Brain microvascular endothelial cell (primary cell): ENCODE measurements at places on chromosomes 12 and 14.

- no peak for DNase-seq
These were observed 139.8 kb downstream of the FOXN3 start for GRCh38 chr14:89277203-89277602.

- peak; percentile 78 for DNase-seq
These were observed 210.8 kb downstream of the PCNX1 start for GRCh38 chr14:71117839-71118743.

- no peak for DNase-seq
These were observed 5.9 kb downstream of the HCAR1 start for GRCh38 chr12:122724641-122725243.

DNA sequence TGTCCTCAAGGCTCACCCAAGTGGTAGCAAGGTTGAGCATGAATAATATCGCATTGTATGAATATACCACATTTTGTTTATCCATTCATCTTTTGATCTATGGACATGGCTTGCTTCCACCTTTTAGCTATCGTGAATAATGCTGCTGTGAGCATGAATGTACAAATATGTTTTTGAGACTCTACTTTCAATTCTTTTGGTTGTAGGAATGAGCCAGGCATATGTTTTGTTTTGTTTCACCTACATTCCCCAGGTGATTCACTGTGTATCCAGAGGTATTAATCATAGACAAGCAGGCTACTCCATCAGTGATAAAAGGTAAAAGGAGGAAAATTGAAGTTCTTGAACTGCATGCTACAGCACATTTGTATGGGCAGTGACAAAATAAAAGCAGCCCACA, 35.8 kb downstream of the CDKL1 start:
- no peak for DNase-seq

DNA sequence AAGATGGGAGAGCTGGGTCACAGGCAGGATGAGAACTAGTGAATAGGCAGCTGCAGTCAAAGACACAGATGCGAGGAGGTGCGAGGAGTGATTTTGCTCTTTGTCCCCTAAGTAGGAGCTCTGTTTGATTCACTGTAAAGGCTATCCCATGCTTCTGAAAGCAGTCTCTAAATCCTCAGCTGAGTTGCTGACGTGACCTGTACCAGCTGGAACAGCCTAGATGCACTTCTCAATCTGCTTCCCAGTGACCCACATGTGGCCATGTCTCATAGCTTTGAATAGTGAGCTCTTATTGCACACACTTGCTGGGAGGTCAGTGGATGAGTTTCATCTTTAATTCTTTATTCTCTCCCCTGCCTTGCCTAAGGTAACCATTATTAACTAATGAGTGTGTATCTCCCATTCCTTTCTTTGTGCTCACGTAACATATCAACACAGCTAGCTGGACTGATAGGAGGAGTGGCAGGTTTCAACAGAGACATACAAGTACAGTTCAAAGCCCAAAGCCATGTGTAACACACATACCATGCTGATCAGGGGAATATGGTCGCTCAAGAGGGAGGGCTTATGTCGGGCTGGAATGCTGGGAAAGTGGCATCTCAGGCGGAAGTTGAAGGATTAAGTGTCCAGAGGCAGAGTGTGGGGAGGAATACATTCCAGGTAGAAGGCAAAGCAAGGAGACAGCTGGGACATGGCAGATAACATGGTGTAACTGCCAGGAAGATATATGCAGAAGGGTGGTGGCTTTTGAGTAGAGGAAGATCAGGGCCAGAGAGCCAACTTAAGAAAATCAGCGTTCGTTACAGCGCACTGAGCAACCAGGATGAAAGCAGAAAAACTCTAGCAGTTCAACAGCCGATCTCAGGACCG, 15.4 kb upstream of the YY1 start:
- no peak for DNase-seq

GRCh38 chr14:104294628-104294982, 156.2 kb downstream of the KIF26A start:
- no peak for DNase-seq

DNA sequence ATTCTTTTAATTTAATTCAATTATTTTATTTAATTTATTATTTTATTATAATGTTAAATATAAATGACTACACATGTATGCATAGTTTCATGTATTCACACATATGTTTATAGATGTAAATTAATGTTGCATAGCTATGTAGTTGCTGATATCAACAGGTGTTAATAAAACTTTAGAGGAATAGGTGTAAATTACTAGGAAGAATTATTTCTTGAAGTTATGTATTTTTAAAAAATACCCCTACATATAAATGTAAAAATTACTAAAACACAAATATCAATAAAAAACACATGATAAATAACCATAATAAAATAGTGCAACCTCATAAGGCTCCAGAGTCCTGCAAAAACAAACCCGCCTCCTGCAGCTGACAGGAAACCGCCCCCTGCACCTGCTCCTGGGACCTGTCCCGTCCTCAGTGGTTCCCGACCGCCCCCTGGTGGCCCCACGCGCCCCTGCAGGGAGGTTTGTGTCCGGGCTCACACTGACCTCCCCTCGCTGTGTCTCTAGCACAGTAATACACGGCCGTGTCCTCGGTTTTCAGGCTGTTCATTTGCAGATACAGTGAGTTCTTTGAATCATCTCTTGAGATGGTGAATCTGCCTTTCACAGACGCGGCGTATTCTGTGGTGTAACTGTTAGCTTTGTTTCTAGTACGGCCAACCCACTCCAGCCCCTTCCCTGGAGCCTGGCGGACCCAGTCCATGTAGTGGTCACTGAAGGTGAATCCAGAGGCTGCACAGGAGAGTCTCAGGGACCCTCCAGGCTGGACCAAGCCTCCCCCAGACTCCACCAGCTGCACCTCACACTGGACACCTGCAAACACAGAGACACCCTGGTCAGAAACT, 1264.0 kb downstream of the TMEM121 start:
- no peak for DNase-seq

GRCh38 chr14:50087341-50088116, 28.8 kb downstream of the VCPKMT start:
- DNase-seq: no peak

GRCh38 chr12:52537101-52537500, 15.8 kb downstream of the KRT71 start:
- DNase-seq: no peak

DNA sequence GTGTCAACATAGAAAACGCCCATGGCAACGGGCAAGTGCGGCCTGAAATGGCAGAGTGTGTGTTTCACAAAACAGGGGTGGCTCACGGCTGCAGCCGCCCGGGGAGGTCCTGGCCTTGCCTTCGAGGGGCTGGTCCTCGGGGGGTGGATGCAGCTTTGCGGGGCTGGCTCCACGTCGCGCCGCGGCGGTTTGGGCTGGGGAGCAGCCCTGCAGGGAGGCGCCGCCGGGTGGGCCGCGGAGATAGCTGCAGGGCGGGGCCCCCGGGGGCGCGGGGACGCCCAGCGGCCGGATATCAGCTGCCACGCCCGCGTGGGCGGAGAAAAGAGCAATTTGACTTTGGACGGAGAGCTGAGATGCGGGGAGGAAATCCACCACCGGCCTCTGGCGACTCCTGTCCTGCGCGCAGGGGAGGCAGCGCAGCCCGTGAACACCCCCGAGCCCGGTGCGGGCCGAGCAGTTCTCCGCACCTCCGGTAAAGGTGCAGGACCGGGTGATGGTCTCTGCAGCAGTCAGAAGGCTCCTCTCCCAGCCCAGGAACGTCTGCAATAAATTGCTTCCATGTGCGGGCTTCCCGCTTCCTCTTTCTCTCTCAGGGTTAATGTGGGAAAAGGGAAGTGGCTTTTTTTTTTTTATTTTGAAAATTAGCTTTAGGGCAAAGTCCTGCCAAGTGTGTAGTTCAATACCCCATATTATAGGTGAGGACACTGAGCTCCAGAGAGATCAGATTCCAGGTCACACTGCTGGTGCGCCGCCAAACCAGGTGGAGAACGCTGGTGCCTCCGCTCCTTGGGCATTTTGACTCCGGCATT, 110.5 kb downstream of the ARF6 start:
- peak; percentile 46 for DNase-seq

GRCh38 chr12:124227951-124228711, 66.8 kb upstream of the RFLNA start:
- no peak for DNase-seq

DNA sequence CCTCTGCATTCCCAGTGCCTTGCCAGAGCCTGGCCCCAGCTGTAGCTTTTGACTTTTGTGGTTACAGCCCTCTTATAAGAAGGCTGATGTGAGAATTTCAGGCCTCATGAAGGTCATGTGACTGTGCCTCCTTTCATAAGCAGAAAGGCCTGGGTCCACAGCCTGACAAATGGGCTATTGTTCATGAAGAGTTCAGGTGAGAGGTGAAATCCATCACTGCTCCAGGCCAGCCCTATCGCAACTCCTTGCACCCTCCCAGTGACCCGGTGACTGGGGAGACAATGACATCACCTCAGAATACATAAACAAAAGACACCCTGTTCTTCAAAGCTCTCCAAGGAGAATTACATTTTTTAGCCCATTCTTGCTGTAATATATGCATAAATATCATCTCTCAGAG, 321.5 kb downstream of the PCNX1 start:
- DNase-seq: no peak

- peak; percentile 65 for DNase-seq
These were observed 102.0 kb downstream of the TMEM30B start for GRCh38 chr14:61179061-61179690.

DNA sequence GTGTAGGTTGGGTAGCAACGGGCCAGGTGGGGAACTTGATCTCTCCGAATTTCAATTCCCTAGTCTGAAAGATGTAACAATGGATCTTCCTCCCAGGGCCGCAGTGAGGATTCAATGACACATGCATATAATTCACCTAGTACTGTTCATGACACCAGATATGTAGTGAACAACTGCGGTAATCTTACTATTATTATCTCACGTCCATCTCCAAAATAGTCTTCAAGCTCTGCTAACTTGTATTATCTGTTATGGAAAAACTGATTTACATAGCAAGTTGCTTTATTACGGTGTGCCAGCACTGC, 26.4 kb downstream of the MOK start:
- no peak for DNase-seq

DNA sequence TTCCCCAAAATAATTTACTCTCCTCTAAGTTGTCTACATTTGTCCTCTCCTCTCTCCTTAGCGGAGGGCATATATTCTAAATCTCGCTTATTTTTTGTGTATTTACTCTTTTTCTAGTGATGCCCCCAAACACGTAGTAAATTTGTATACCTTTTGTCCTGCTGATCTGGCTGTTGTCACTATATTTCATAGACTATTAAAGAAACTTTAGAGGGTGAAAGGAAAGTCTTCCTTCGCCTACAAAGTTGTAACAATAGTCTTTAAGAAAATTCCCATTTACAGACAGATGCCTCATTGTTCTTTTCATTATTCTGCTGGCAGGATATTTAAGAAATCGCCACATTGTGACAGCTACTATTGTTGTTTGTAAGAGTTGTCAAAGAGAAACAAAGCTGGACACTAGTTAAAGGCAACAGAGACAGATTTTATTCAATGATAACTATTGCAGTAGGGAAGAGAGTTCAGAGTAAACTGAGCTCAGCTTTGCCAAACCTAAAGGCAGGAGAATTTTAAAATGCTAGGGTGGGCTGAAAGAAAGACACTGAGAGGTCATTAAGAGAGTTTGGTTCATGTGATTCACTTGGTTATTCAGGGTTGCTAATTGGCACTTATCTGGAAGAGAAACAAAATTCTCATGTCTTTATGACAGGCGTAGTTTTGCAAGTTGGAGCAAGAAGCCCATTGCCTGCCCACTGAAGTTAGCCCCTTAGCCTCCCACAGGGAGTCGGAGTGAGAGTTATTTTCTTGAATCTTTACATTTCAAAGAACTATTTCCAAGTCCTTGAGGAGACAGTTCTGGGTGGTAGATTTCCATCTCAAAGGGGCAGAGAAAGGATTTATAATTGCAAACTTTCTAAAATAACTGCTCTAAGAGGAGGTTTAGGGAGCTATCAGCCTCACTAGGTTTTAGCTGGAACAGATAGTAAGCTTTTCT, 1272.5 kb upstream of the SEL1L start:
- DNase-seq: no peak

DNA sequence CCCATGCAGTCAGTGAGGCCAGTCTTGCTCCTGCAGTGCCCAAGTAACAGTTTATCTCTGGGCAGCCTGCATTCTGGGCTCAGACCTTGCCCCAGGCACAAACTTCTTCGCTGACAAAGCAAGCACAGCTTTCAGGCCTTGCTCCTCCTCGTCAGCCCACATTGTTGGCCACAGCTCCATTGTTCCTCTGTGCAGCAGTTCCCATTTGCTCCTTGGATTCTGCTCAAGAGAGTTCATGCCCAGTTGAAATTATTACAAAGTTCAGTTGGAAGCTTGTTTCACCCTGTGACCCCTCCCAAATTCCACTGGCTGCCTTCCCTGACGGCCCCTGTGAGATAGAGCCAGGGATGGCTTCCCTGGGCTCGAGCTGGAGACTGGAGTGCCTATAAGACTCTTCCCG, 163.4 kb upstream of the DDHD1 start:
- DNase-seq: no peak

DNA sequence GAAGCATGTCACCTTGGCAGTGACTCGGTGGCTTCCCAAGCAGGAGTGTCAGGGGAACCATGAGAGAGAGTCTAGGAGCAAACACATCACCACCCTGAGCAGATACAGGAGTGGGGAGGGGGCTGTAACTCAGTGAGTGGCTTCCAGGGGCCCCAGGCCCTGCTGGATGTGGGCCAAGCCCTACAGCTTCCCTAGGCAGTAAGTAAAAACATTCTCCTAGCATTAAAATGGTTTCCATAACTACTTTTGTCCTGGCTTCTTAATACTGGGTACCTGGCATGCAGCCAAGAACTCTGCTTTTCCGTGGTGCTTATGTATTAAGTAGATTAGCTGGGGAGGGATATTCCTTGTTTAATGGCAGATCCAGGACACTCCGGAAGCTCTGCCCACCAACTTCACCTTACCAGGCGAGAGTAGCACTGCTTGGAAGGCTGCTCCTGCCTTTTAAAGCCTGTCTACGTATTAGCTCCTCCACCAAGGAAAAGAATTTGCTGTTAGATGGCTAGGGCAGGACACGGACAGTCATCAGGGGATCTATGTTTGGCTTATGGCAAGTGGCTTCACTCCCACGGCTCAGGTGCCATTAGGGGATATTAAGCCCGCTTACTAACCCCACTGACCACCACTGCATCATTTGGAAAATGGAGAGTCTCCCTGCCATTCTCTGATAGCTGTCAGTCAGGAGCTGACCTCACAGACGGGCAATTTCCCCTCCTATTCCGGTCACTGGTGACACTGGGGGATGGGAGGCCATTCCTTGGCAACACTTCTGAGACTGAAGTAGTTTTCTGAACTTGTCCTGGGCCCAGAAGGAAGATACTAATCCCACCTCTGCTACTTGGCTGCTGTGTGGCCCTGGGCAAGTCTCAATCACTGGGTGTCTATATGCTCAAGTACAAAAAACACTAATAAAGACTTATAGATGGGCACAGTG, 22.8 kb downstream of the OTUB2 start:
- DNase-seq: no peak
